ENCODE measurements at places on chromosomes 12 and 14. TPM values are rescaled to one million over a fixed set of nuclear protein-coding genes. Genes with fewer than 3 reads are reported as not detected.

The MAX gene
- total RNA-seq = 45.0 TPM

The LYSET gene
- 7.2 TPM for total RNA-seq

The FAM186B gene
- total RNA-seq = 0.20 TPM

The PRIMA1 gene
- not detected for total RNA-seq

The NAA25 gene
- total RNA-seq = 36.8 TPM

The ACVRL1 gene
- 201 TPM for total RNA-seq

The RIMBP2 gene
- not detected for total RNA-seq

The EVL gene
- total RNA-seq = 32.5 TPM

The FOXN4 gene
- not detected for total RNA-seq

The CALCOCO1 gene
- total RNA-seq = 73.1 TPM

The TXNDC16 gene
- total RNA-seq = 4.0 TPM

The PELI2 gene
- 10.9 TPM for total RNA-seq

The INHBC gene
- under 0.01 TPM for total RNA-seq

The DIABLO gene
- 55.3 TPM for total RNA-seq

The DCAF4 gene
- total RNA-seq = 13.7 TPM

The OVCH1 gene
- 0.98 TPM for total RNA-seq

The WASHC4 gene
- 83.1 TPM for total RNA-seq

The SELPLG gene
- total RNA-seq = 0.98 TPM

The SOAT2 gene
- under 0.01 TPM for total RNA-seq

The MGAT4C gene
- not detected for total RNA-seq

The SIX6 gene
- total RNA-seq = not detected

The FZD10 gene
- 1.1 TPM for total RNA-seq

The ATG14 gene
- 8.1 TPM for total RNA-seq

The WSCD2 gene
- not detected for total RNA-seq

The DNAI7 gene
- not detected for total RNA-seq

The COX8C gene
- total RNA-seq = not detected

The TIGAR gene
- total RNA-seq = 9.0 TPM

The ZNF140 gene
- total RNA-seq = 11.0 TPM

The TOGARAM1 gene
- total RNA-seq = 19.9 TPM

The GALNT8 gene
- 0.39 TPM for total RNA-seq

The TMCC3 gene
- 2.2 TPM for total RNA-seq

The ETFBKMT gene
- total RNA-seq = 3.1 TPM

The CTSG gene
- total RNA-seq = not detected

The ADCY4 gene
- total RNA-seq = 3.7 TPM

The ZCCHC8 gene
- 19.9 TPM for total RNA-seq

The CMA1 gene
- total RNA-seq = not detected

The PMEL gene
- total RNA-seq = 0.78 TPM

The SOX5 gene
- total RNA-seq = 6.8 TPM

The ESR2 gene
- total RNA-seq = not detected

The BCL11B gene
- total RNA-seq = 0.37 TPM

The ZC2HC1C gene
- 0.98 TPM for total RNA-seq

The TMPRSS12 gene
- total RNA-seq = not detected

The FGD6 gene
- total RNA-seq = 10.4 TPM

The AMDHD1 gene
- not detected for total RNA-seq

The SPATS2 gene
- 14.0 TPM for total RNA-seq

The SYCP3 gene
- total RNA-seq = 0.39 TPM

The SLCO1B3 gene
- total RNA-seq = not detected

The RAB15 gene
- total RNA-seq = 2.2 TPM

The GPR137C gene
- total RNA-seq = 0.59 TPM

The ACACB gene
- 7.3 TPM for total RNA-seq

The SERPINA3 gene
- 0.20 TPM for total RNA-seq

Measured in subcutaneous preadipocyte (primary cell).